ENCODE measurements at places on chromosomes 16 and 17.
A peak's percentile ranks its signal among the peaks of the same experiment; 100 is the strongest.

- no peak for DNase-seq
Observed at GRCh38 chr17:69620363-69620762, 205.9 kb downstream of the MAP2K6 start.

DNA sequence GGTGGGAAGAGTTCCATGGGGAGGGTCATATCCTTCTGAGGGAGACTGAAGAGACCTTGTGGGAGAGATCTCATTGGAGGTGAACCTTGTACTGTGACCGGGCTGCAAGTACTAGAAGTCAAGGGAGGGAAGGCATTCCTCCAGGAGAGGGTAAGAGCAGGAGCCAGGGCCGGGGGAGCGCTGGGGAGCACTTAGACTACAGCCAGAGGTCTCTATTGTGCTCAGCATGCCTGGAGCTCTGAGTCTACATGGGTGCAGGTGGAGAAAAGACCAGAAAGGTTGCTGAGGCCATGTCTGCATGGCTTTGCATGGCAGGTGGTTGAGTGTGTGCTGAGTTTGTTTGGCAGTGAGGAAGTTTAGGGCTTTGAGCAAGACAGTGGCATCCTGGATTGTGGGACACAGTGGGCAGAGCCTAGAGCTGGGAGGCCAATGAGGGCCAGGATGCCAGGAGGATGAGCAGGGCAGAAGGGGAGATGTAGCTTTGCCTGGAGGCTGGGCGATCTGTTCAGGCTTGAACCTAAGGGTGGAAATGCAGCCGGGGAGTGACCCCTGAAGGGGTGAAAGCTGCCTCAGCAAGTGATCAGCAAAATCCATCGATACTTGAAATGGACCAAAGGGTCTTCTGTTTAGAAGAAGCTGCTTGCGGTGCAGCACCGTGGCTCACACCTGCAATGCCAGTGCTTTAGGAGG lies 317.4 kb upstream of the TNRC6C start:
- DNase-seq, result no peak

DNA sequence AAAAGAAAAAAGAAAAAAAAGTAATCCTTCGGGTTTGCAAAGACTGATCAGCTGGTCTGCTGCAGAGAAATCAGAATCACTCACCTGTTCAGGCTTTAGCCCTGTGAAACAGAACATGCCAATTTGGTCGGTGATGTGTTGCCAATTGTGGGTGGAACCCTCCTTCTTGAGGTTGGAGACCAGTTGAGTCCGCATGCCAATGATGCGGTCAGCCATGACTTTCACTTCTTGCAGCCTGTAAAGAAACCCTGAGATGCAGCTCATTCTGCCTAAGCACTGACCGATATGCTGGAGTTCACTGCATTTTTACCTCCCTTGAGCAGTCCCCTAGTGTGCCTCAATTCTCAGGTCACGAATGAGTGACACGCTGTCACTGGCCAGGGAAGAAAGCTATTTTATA lies 24.8 kb upstream of the SLC38A7 start:
- DNase-seq, result no peak

GRCh38 chr16:2778630-2778958 lies 1.5 kb upstream of the ELOB start:
- no peak for DNase-seq

DNA sequence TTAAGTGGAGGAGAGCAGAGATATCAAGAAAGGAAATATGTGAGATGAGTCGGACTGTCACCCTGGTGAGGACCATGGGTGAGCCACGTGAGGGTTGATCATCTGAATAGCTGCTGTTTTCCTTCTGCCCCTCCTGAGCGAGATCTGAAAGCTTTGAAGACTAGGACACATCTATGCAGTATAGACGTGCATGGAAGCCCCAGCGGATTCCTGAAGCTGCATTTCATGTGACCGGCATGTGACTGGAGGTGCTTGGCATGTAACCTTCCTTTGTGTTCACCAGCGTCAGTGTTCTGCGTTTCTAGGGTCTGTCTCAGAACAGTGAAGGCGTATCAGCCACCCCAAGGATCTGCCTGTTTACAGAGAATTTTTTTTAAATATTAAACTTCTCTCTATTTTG lies 75.1 kb downstream of the MSI2 start:
- DNase-seq, result no peak

- DNase-seq, result no peak
Observed at GRCh38 chr17:10271106-10271562, 72.7 kb upstream of the GAS7 start.

- DNase-seq, result peak; percentile 47
Observed at GRCh38 chr17:30376621-30377452, 1.9 kb upstream of the CPD start.

- DNase-seq, result no peak
Observed at GRCh38 chr16:86459266-86459665, 51.1 kb upstream of the FOXF1 start.

GRCh38 chr16:17465460-17465859 lies 5.3 kb downstream of the XYLT1 start:
- DNase-seq, result no peak

DNA sequence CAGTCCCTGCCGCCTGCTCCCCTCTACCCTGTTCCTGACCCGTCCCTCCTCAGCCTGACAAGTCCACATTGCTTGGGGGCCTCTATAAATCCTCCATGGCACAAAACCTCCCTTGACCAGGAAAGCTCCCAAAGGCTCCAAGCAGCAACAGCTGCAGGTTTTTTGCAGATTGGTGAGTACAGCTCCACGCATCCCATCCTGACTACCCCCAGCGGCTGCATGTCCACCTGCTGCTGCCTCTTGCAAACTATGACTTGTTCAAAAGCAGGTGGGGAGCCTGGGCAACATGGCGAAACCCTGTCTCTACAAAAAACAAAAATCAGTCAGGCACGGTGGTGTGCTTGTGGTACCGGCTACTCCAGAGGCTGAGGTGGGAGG lies 122.8 kb downstream of the ANKRD11 start:
- DNase-seq, result no peak

GRCh38 chr16:75761108-75761507 lies 34.8 kb upstream of the CPHXL start:
- no peak for DNase-seq

DNA sequence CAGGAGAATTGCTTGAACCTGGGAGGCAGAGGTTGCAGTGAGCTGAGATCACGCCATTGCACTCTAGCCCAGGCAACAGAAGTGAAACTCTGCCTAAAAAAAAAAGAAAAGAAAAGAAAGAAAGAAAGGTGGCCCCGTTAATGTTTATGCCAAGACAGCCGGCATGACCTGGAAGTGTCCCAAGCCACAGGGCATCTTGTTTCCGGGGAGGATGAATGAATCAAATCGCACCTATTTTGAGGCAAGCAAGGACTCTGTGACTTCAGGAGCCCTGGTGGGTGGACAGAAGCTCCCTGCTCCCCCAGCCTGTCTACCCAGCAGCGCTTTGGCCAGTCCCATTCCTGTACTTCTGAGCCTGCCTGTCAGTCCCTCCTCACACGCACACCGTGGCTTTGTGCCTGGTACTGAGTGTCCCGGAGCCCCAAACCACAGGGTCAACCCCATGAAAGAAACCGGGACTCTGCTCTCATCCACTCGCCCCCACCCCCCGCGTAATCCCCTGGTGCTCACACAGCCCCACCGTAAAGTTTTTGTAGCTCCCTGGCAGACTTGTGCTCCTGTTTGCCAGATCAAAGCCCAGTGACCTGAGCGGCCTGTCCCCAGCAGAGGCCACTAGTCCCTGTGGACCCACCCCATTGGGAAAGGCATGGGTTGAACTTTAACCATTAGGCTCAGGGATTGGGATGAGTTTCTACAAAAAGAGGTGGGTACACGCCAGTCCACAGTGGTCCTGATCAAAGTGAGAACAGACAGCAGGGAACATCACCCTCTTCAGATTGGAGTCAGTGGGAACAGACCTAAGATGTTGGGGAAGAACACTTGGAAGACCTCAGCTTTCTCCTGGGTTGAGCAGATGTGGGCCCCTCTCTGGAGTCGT lies 19.3 kb downstream of the CD2BP2 start:
- peak; percentile 20 for DNase-seq

- DNase-seq, result no peak
Observed at GRCh38 chr16:65572156-65572555, 450.3 kb upstream of the CDH11 start.

GRCh38 chr17:75034236-75034908 lies 12.4 kb downstream of the ATP5PD start:
- no peak for DNase-seq

- no peak for DNase-seq
Observed at GRCh38 chr17:10156948-10157607, 41.3 kb downstream of the GAS7 start.

DNA sequence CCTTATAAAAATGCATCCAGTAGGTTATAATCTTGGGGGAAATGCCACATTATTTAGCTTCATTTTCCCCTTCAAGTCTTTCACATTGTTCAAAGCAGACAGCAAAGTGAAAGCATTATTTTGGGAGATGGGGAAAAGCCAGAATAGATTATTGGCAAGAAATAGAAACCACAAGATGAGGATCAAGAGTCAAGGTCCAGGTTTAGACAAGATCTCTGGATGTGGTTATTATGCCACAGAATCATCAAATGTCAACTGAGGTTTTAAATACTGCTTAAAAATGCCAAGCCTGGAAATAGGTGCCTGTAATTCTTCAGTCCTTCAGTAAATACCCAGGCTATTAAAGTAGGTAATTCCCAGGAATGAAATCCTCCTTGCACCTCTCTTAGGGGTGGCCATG lies 65.1 kb upstream of the ALOX12 start:
- no peak for DNase-seq

- no peak for DNase-seq
Observed at GRCh38 chr17:15346066-15346595, 4.7 kb upstream of the TEKT3 start.

- DNase-seq, result no peak
Observed at GRCh38 chr17:6305613-6306360, 129.1 kb downstream of the AIPL1 start.

GRCh38 chr17:1484676-1485422 lies 7.6 kb downstream of the MYO1C start:
- DNase-seq, result peak; percentile 64

- DNase-seq, result no peak
Observed at GRCh38 chr16:27826081-27826892, 237.2 kb downstream of the GSG1L start.

DNA sequence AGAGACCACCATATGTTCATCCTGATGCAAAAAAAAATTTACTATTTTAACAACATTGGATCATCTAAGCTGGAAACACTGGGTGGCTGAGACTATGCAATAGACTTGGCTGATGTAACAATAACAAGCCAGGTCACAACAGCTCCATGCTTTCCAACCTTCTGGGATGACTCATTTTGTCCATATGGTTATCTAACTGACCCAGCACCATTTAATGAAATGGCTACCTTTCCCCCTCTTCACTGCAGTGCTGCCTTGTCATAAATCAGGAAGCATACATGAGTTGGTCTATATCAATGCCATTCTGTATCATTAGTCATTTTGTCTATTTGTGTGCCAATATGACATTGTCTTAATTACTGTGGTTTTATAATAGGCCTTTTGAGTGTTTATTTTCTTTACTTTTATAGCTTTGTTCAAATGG lies 217.6 kb upstream of the KCNJ16 start:
- DNase-seq, result no peak

- no peak for DNase-seq
Observed at GRCh38 chr16:28280881-28281836, 11.2 kb upstream of the SBK1 start.

GRCh38 chr16:1322407-1322806 lies 11.0 kb upstream of the BAIAP3 start:
- DNase-seq, result no peak
